ENCODE measurements at places on chromosomes 7 and 10.

DNA sequence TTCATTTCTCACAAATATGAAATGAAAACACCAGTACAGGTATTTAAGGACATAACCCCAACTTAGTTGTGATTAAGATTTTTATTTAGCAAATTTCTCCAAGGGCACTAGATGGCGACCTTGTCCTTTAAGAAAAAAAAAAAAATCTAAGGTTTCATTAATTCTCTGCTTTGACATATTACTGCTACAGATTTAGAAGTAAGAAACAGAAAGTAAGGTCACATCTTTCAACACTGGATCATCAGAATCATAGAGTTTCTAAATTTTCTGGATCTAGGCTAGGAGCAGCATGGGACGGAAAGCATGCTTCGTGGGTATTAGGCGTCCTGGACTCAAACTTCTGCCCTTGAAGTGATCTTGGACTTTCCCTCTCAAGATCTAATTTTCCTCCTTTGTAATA is 85.5 kb upstream of the PRKG1 start:
- DNase-seq = no peak

DNA sequence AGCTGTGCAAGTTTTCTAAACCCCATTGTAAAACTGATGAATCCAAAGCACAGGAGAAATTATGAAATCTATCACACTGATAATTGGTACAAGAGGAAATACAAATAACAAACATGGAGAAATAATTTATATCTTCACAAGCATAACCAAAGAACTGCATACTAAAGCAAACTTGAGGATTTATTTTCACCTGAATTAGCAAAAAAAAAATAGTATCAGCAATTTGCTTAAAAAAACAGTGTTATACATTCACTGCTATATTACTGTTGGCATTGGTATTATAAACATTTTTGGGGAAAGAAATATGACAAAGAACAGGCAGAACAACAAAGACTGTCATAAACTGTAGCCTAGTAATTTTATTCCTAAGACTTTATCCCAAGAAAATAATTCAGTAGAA is 230.8 kb upstream of the NRP1 start:
- no peak for DNase-seq

GRCh38 chr7:39291628-39292410 is 274.4 kb upstream of the YAE1 start:
- no peak for DNase-seq

- DNase-seq = no peak
Measured at GRCh38 chr7:36638140-36638539, 86.2 kb downstream of the AOAH start.

DNA sequence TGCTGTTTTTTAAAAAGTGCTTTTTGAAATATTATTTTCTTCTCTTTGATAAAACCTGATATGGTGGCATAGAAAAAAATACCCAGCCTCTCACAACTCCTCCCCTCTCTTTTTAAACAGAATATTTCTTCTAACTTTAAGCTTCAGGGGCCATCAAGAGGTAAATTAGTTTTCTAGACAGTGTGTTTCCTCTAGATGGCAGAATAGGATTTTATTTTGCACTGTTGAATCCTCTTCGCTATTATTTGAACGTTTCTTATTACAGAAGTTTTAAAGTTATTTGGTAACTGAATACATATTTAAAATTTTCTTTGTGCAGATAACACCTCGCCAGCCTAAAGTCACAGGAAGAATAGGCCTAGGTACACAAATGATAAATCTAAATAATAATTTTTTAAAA is 30.3 kb downstream of the ARL5B start:
- no peak for DNase-seq

Measured in iPS DF 6.9 (cell line).